ENCODE measurements at places on chromosomes 2 and 18.

GRCh38 chr2:127115471-127116199, 8.7 kb upstream of the BIN1 start:
- DNase-seq = no peak

DNA sequence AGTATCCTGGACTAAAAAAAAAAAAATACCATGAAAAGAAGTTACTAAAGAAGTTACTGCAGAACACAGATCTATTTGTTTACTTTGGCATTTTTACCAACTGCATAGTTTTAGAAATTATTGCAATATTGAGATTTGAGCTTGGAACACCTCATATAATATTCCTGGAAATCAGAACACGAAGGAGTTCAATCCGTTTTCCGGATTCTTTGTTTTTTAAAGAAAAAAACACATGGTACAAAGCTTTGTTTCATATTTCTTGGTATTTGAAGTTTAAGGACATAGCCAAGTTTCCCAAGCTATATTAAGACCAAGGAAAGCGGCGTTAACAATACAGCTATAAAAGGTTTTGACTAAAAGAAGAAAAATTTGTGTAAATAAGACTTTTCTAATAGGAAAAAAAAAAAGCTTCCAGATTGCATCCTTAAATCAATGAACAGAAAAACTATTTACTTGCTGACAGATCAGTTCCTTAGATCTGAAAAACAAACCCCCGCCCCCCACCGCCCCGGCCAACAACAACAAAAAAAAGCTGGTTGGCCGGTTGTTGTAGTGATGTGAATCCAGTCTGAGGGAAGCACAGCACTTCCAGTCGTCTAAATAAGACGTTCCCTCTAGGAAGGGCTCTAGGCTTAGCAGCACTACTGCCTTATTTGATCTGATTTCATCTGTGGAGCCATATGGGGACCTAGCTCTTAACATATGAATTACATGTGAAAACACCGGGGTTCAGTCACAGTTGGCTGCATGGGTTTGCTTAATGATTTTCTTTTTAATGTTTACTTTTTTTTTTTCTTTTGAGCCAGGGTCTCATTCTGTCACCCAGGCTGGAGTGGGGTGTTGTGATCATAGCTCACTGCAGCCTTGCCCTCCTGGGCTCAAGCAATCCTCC, 2.5 kb upstream of the RHOB start:
- DNase-seq = no peak

- no peak for DNase-seq
These were observed 837 bp downstream of the NHEJ1 start for GRCh38 chr2:219159771-219160185.

GRCh38 chr2:18566145-18566769, 5.8 kb upstream of the RDH14 start:
- DNase-seq = no peak

DNA sequence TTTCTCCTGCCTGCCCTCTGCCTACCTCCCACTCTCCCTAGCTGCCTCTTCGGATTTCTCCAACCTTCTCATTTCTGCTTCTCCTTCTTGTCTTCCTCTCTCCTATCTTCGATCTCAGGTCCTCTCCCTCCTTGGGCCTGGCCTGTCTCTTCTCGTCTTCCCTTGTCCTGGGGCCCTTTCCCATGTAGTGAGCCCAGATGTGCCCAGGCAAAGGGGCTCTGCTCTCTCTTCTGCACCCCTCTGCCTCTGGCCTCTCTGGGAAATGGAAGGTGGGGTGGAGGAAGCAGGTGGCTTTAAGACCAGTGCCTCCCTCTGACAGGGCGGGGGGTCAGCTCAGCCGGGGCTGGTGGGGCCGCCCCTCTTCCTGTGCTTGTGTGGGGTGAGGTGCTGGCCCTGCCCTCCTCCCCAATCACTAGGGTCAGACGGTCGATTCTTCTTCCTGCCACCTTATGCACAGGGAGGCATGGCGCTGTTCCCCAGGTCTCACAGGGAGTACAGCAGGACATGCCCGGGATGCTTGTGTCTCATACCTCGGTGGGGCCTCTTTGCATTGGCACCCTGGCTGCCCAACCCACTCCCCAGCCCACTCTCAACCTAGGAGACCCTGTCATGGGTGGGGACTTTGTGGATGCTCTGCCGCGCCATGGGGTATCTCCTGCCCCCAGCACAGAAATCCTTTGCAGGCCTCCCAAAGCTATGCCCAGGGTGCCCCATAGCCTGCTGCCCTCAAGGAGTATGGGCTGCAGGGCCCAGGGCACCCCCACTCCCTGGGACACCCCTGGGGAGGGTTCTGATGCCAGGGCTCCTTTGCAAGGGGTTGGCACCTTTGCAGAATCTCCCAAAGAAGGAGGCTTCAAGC, 213.8 kb upstream of the HAAO start:
- DNase-seq = no peak

DNA sequence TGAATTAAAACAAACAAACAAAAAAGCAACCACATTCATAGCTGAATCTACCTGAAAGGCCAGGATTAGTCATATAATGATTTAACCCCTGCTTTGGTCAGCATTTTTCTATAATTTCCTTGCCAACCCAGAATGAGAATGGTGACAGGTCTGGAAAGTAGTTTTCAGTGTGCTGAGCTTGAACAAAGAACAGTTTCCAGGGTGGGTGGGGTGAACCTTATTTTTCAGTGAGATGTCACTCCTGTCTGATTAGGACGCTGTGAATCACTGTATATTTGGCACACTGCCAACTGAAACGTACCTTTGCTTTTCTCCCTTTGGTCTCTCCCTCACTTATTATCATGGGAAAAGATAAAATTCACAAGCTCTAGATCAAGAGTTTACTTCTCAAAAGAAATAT, 35.0 kb upstream of the DSC1 start:
- DNase-seq = no peak

GRCh38 chr2:68293755-68294154, 26.0 kb downstream of the CNRIP1 start:
- DNase-seq = no peak

GRCh38 chr2:221572821-221573429, 821 bp upstream of the EPHA4 start:
- peak; percentile 14 for DNase-seq

GRCh38 chr2:20198001-20198400, 26.9 kb downstream of the SDC1 start:
- DNase-seq = no peak

DNA sequence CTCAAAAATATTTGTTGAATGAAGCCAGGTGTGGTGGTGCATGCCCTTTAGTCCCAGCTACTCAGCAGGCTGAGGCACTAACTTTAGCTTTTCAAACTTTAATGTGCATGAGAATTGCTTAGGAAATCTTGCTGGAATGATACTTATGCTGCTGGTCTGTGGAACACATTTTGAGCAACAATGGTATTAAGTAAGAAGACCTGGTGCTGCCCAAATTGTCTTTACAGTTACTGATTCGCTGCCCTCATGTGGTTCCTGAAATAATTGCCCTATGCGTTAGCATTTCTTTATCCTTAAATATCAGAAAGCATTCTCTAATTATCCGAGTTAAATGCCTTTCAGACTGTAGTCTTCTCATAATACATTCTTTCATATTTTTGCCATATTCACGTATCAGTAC, 76.0 kb upstream of the SESTD1 start:
- no peak for DNase-seq

GRCh38 chr2:138086576-138086975, 122.3 kb downstream of the HNMT start:
- no peak for DNase-seq

DNA sequence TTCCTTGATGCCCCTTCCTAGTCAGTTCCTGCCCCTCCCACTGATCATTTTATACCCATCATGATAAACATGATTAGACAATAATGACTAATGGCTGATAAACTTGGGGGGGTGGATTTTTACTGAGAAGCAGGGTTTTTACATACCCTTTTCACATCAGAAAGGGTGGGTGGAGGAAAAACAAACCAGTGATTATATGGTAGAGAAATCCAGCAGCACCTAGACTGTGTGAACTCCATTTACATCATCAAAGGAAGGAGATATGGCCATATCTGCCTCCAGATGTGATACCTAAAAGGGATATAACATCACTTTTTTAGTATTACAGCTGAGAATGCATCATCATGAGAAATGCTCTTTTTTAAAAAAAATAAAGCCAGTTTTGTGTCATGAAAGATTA, 89.9 kb downstream of the ANKRD12 start:
- DNase-seq = no peak

GRCh38 chr2:45932278-45932975, 281.0 kb downstream of the PRKCE start:
- DNase-seq = no peak

DNA sequence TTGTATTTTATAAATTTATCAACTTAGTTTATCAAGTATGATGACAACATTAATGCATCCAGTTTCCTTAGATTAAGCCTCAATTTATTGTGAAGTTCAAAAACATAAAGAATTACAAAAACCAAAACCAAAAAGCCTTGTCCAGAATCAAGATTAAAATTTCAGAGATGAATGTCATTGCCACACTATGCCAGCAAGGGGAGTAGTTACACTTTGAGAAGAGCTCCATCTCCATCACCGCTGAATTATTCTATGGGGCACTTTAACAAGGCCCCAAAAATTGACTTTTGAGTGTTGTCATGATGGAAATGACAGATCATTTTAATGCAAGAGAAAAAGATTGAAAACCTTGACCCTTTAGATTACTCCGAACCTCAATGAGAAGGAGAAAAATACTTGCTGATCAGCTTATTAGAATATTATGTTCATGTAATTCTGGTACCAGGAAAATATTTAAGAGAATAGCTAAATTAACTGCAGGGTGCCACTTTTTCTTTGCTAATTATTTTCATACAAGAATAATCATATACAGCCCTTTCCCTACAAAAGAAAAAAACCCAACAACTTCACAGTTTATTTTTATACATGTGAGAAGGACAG, 152.5 kb upstream of the AQP4 start:
- no peak for DNase-seq

- no peak for DNase-seq
These were observed 24.1 kb downstream of the ENOSF1 start for GRCh38 chr18:688323-688722.

- peak; percentile 28 for DNase-seq
These were observed 24.2 kb upstream of the BZW1 start for GRCh38 chr2:200787351-200788120.

DNA sequence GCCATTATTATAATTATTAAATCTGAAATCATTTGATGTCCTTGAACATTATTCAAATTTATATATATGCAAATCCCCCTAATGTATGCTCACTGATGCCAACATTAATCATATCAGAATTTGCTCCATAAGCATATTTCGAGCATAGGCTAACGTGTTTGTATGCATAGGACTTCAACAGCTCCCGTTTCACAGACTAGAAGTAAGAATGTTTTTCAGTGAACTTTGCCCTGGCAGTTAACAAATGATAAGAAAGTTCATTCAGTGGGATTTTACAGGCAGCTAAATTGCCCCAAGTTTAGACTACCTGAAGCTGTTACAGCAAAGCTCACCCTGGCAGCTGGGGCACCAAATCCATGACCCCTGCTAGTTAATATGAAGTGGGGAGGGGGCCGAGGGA, 272.0 kb downstream of the LNPK start:
- no peak for DNase-seq

DNA sequence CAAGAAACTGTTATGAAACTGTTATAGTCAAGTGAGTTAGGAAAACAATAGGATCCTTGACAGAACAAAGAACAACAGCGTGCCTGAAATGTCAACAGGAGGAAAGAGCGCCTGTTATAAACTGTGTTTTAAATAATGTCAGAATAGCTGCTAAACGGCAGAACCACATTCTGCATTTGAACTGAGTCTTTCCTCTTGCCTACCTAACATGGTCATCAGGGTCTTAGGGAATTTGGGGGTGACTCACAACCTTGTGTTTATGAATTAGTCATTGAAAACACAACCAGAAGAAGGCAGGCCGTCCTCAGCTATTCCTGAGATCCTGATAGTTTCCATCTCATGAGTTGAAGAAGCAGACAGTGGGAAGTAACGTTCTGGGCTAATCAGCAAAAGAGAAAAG, 222.0 kb upstream of the FN1 start:
- DNase-seq = no peak

- DNase-seq = no peak
These were observed 955.8 kb downstream of the TDRD15 start for GRCh38 chr2:22079583-22079982.

All from stimulated activated CD4-positive, alpha-beta T cell treated with anti-CD3 and anti-CD28 coated beads, Interleukin-1b, Interleukin-23, amount 100 ng/mL, for 48 hours (primary cell).